CD4-positive, alpha-beta T cell (primary cell): ENCODE measurements at places on chromosomes 3 and 15. TPM values are rescaled to one million over a fixed set of nuclear protein-coding genes. Genes with fewer than 3 reads are reported as not detected.

The COLQ gene
- 3.5 TPM for total RNA-seq

DNA sequence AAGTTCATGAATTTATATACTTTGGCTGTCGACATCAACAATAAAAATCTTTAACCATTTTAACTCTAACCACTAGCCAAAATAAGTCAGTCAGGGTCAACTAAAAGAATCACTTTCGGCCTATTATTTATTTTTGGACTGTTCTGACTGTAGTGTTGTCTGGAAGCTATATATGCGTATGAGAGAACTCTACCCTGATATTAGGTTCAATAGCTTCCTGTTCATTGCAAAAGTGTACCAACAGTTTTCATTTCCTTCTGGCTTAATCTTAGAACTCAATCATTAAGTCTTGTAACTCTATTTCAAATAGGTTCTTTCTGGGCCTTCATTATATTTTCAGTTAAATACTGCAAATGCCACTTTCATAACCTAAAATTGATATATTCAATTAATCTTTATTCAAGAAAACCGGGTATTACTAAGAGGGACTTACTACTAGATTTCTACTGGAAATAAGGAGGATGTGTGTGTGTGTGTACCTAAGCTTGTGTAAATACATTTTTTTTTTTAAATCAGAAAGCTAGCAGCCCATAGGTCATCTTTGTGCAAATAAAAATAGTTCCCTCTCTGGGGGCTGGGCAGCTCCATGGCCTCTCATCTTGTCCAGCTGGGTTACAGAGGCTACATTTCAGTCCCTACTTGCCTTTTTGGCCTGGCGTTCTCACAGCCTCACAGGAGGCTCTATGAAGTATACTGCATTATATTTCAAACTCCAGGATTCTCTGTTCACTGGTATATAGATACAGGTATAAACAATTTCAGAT, 5.8 kb downstream of the SERPINI2 start:
- no peak for DNase-seq

DNA sequence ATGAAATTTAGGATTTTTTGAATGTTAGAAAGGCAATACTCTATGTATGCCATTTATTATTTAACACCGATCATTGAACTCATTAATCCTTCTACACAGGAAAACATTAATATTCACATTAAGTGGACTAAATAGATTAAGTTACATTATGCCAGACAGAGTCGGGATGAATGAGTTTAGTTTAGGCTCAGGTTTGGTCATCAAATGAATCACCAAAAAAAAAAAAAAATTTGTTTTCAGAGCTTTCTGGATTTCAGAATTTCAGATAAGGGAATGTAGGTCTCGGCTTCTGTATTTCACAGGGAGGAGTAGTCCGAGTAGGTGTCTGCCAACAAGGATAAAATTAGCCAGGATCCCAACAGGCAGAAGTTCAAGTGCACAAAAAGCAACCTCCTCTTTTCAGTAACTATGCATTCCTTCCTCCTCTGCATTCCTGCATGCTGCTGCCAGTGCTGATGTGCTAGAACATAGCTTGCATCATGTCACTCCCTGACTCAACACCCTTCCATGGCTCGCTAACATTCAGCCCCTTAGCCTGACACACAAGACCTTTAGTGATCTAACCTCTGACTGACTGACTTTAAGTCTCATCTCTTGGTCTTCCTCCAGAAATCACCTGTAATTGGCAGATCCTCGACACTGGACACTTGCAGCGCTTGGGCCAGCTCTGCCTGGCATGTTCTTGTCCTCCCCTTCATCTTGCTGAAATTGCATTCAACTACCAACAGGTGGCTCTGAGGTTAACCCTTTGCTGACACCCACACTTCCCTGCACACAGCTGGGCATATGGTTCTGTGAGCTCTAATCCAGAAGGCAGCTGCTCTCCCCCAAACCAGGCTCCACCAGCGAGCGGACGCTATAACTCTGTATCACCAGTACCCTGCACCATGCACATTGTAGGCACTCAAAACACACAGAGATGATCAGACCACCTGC, 145.4 kb upstream of the PROK2 start:
- no peak for DNase-seq

- no peak for DNase-seq
Observed at GRCh38 chr3:184643442-184643841, 68.4 kb downstream of the MAGEF1 start.

GRCh38 chr3:55860049-55860721, 373.1 kb upstream of the WNT5A start:
- no peak for DNase-seq

- no peak for DNase-seq
Observed at GRCh38 chr3:144127700-144128099, 156.1 kb downstream of the DIPK2A start.

DNA sequence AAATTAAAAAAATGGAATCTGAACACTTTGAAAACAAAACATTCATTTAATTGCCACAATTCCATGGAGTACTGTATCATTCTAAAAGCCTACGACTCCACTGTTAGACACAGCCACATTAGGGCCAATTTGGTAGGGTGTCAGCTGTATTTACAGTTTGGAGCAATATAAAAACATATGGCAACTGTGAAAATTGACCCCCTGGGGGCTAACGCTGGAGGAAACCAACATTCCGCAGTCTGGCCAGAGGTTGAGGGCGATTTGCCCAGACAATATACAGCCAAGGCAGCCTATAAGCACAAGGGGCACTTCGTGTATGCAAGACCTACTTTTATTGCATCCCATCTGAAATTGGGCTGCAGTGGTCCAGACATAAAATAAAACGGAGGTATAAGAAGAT, 476.5 kb upstream of the WNT5A start:
- DNase-seq = no peak

DNA sequence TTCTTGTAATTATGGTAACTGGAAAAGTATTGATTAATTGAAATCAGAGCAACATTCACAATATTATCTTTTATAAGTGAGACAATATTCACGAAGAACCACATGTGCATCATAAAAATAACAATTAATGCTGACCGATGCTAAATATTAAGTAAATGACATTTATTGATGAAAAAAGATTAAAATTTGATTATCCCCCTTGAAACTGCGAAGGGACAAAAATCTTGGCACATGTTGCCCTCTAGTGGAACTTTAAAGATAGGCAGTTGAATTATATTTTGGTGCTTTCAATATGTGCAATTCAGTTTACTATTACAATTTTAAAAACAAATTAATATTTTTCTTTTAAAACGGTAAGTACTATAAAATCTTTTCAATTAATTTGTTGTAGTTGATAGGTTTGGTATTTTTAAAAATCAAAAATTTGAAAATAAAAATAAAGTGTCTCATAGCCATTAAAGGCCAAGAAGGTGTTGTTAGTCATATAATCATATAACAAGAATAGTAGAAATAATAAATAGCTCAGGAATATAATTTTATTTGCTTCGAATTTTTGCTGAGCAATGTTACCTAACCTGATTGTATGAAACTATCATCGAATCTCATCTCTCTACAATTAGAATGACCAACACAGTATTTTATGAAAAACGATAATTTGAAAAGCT, 270.2 kb downstream of the ROBO1 start:
- no peak for DNase-seq

- DNase-seq = no peak
Observed at GRCh38 chr3:44045476-44046275, 196.0 kb upstream of the TOPAZ1 start.

GRCh38 chr15:81825136-81825535, 220.7 kb downstream of the MEX3B start:
- DNase-seq = no peak

DNA sequence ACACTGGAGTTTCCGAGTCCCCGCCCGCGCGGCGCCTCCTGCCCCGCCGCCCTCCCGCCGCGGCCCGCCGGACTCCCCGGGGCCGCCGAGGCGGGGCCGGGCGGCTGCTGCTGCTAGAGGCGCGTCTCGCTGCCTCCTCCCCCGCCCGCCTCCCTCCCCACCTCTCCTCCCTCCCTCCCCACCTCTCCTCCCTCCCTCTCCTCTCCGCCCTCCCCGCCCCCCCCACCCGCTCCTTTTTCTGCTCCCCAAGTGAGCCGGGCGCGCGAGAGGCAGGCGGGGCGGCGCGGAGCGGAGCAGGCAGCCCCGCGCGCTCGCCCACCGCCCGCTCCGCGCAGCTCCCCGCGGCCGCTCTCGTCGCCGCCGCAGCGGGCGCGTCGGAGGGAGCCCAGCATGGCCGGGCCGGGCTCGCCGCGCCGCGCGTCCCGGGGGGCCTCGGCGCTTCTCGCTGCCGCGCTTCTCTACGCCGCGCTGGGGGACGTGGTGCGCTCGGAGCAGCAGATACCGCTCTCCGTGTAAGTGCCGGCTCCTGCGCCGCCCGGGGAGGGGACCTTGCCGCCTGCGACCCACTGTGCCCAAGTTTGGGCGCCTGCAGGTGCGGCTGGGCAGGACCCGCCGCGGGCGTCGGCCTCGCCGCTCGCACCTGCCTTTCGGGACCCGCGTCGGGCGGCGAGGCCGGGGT, at the start of gene CACNA2D3:
Gene CACNA2D3, plus strand, starts transcription at position 229 of the 679 bp plus-strand sequence.
- no peak for DNase-seq

DNA sequence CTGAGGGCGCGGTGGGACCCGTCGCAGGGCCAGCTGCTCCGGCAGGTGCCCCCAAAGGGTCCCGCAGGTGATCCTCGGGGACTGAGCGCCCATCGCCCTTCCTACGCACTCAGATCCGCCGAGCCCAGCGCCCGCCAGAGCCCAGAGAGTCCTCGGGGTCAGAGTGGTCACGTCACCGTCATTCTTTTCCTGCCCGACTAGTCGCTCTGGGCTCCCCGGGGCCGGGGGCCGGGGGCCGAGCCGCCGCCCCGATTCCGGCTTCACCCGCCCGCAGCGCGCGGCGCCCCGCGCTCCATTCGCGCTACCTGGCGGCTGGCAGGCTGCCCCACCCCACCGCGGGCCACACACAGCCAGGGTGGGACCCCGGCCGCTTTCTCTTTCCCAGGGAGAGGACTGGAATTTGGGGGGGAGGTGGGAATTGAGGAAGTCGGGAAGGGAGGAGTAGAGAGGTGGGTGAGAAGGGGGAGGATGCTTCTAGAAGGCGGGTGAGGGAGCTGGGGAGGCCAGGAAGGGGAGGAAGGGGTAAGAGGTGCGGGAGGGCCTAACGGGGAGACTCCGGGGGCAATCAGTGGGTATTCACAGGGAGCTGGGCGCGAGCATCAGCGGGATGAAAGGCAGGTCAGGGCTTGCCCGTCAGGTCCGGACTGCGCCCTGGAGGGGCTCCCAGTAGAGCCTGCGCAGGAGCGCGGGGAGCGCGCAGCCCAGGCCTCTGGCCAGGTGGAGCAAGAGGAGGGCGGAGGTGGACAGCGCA, 36.1 kb upstream of the EPHB3 start:
- DNase-seq = no peak

DNA sequence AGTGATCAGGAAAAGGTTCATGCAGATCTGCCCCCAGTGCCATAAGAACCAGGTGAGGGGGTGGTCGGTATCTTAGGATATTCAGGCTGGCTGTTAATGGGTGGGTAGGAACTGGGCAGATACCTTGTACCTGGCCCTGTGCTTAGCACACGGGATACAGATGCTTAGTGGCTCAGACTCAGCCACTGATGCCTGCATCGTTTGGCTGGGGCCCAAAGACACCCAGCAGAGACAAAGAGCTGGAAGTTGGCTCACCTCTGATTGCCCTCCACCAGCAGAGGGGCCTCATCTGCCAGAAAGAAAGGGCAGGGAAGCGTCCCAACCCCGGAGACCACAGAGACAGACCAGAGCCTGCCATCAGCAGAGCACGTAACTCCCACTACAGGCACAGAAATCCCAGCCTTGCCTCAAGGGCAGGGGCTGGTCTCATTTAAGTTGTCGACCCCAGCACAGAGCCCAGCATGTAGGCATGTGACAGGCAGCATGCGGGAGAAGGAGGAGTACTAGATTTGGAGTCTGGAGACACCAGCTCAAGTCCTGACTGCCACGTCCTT, 64.1 kb upstream of the SLC6A1 start:
- DNase-seq = no peak

GRCh38 chr3:134018406-134018805, 11.3 kb downstream of the SLCO2A1 start:
- DNase-seq = no peak

The JAGN1 gene
- total RNA-seq = 15.1 TPM

- no peak for DNase-seq
Observed at GRCh38 chr15:81270781-81271491, 53.0 kb downstream of the STARD5 start.

GRCh38 chr3:44883999-44884431, 9.6 kb downstream of the TGM4 start:
- DNase-seq = no peak

GRCh38 chr3:8371960-8372463, 129.6 kb upstream of the LMCD1 start:
- no peak for DNase-seq

GRCh38 chr15:42491539-42492225, 741 bp upstream of the ZNF106 start:
- DNase-seq = no peak

DNA sequence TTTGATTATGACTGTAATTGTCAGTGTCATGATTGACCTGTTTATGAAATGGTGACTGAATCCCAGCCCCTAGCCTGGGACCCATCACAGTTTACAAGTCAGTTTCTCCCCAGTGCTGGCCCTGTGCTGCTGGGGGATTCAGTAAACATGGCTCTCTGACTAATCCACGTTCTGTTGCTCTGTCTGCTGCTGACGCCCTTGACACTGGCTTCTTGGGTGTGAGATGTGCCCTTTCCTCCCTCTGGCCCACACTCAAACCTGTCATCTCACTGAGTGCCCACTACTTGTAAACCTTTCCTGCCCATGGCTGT, 84.2 kb downstream of the COL6A5 start:
- DNase-seq = no peak

The AHSG gene
- not detected for total RNA-seq

DNA sequence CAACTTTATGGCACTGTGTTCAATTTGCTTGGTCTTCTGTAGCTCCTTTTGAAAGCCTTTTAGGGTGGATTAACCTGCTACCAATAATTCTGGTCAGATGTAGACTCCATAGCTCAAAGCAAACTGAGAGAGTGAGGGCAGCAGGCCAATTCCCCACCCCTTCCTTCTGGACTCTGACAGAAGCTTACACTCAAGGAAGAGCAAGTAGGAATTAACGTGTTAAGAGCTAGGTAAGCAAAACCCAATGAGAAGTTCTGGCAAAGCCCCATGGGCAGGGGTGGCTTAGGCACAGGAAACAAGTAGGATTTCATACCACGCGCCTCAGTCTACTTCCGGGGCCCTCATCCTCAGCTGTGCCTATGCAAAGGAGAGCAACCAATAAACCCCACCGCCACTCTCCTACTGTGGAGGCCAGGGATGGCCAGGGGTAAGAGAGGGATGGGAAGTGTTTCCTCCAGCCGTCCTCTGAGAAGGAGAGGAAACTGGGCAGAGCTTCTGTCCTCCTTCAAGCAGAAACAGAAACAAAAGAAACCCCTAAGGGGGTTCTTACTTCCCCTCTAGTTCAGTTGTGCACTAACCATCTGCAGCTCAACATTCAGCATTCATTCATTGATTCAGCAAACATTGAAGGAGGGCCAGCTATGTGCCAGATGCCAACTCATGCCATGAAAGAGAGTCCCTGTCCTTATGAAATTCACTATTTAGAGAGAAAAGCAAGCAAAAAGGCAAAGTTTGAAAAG, 12.6 kb downstream of the CCR5 start:
- no peak for DNase-seq

The SLC51A gene
- total RNA-seq = not detected
